ENCODE measurements at places on chromosomes 6 and 20.

- no peak for DNase-seq
Observed at GRCh38 chr6:149129371-149130077, 188.0 kb upstream of the TAB2 start.

DNA sequence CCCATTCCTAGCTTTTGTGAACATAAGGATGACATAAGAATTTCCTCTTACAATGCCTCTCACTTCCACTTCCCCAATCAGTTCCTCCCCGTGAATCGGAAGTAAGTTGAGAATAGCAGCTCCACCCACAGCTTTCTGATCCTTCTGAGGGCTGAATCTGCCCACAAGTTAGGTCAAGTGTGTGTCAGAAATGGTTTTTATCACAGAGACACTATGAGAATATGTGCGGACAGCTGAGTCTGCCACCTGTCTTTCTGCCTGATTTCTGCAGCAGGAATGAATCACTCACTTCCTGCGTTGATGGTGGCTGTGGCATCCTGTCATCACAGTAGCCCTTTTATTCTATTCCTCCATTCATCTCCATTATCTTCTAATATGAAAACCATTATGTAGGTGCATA, 70.2 kb downstream of the RIN2 start:
- no peak for DNase-seq

- no peak for DNase-seq
Observed at GRCh38 chr20:62710886-62711702, 2.5 kb downstream of the NTSR1 start.

DNA sequence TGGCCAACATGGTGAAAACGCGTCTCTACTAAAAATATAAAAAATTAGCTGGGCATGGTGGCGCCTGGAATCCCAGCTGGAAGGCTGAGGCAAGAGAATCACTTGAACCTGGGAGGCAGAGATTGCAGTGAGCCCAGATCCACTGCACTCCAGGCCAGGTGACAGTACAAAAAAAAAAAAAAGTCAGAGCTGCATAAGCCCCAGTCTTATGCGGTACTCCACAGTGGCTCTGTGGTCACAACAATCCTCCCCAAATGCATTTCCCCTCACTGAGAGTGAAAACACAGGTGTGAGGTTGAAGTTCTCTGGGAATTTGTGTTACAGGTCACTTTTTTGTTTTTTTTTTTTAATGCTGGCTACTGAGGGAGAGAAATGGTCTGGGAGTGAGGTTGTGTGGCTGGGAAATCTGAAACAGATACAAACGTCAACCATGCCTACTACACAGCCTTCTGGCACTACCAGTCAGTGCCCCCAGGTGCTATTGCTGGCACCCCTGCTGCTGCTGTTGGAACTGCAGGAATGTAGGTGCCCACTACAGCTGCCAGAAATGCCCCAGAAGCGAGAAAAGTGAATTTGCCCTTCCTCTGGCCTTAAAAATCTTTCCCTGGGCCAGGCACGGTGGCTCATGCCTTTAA, 5.7 kb downstream of the MRPS26 start:
- DNase-seq, result no peak

- DNase-seq, result no peak
Observed at GRCh38 chr20:23727016-23727415, 23.7 kb downstream of the CST1 start.

All from T-helper 9 cell (primary cell).